Stimulated activated CD4-positive, alpha-beta T cell treated with anti-CD3 and anti-CD28 coated beads, Interleukin-1b, Interleukin-23, amount 100 ng/mL, for 48 hours (primary cell): ENCODE measurements at places on chromosomes 3 and 15.

- no peak for DNase-seq
Measured at GRCh38 chr15:99744142-99744541, 10.9 kb upstream of the LYSMD4 start.

- DNase-seq, result no peak
Measured at GRCh38 chr3:111069974-111070771, 1.4 kb upstream of the NECTIN3 start.

GRCh38 chr3:38583688-38584087, 65.8 kb downstream of the SCN5A start:
- no peak for DNase-seq

- no peak for DNase-seq
Measured at GRCh38 chr15:25678500-25678855, 184.6 kb downstream of the ATP10A start.

- no peak for DNase-seq
Measured at GRCh38 chr3:41698898-41699297, 263.0 kb downstream of the ULK4 start.

DNA sequence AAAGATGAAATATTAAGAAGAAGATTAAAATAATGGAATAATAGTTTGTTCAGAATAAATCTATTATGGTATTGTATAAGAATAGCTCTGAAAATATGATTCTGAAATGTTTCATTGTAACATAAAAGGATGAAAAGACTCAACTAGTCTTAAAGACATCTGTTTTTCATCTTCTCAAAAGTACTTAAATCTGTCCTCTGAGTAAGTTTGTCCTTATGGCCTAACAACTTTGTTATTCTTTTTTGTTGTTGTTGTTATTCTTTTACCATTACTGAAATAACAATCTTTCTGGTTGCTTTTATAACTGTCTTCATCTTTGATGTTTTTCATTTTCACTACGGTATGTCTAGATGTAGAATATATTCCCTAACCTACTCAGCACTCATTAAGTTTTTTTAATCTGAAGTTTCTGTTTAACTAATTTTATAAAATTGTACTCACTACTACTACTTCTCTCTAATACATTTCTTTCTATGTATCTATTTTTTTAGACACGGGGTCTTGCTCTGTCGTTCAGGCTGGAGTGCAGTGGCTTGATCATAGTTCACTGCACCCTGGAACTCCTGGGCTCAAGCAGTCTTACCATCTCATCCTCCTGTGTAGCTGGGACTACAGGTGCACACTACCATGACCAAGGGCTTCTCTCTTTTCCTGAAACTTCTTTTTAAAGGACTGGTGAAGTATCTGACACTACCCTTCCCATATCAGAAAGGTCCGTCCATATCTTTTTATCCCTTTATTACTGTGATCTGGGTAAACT, 240.7 kb downstream of the PCCB start:
- no peak for DNase-seq

DNA sequence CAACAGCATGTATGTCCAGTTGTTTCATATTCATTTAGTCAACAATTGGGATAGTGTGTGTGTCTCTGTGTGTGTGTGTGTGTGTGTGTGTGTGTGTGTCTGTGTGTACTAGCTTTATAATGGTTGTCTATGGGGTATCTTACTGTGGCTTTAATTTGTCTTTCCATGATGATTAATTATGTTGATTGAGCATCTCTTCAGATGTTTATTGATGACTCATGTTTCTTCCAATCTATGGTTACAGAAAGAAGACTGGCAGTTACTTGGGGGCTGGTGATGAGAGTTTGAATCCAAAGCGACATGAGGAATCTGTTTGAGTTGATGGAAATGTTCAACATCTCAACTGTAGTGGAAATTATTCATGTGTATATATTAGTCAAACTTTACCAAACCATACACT, 440.1 kb downstream of the ZNF385D start:
- no peak for DNase-seq

- no peak for DNase-seq
Measured at GRCh38 chr15:75599401-75599800, 20.3 kb upstream of the PTPN9 start.

DNA sequence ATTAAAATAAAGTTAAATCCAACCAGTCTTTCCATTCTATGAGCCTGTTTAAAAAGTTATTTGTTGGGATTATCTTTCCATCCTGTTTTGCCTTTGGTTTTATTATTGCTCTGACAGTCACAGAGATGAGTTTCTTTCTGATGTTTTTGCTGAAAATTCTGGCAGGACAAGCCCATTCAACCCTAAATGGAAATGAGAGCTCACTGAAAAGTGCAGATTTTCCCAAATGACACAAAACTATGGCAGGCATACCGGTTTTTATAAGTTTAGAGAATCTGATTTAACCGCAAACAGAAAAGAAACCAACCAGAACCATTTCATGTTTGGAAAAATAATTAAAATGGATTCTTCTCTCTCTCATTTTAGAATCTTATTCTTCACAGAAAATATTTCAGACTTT, 238.1 kb upstream of the SGO1 start:
- DNase-seq, result no peak

DNA sequence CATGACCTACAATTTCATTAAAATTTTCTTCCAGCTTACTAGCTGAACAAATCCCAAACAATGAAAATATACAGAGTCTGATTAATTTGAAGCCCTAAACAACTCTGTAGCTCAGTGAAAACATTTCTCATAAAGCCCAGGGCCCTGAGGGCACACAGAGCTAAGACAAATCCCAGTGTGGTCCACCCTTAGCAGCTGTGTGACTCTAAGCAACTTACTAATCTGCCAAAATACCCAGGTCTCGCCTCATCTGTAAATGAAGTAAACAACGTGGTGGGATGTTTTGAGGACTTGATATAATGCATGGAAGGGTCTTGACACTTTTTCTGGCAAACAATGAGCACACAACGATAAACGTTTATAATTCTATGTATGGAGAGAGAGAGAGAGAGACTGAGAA, 158.4 kb downstream of the FHIT start:
- no peak for DNase-seq

- no peak for DNase-seq
Measured at GRCh38 chr15:96346409-96346970, 16.0 kb downstream of the NR2F2 start.

DNA sequence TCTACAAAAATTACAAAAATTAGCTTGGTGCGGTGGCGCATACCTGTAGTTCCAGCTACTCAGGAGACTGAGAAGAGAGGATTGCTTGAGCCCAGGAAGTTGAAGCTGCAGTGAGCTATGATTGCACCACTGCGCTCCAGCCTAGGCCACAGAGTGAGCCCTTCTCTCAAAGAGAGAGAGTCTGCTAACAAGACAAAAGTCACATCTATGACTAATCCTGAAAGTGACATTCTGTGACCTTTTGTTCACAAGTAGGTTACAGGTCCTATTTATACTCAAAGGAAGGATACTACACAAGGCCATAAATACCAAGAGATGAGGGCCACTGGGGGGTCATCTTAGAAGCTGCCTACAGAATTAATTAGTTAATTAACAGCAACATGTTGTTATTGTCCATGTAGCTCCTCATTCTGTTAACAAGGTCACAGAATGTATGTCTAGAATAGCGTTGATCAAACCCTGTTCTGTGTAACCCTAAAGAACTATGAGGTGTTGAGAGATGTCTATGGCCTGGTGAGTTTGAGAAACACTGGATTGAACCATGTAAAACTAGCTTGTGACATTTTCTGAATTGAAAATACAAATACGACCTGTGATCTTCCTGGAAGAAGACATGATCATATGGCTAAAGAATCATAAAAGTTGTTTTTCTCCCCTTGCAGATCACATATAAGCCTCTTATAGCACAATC, 97.0 kb downstream of the SAMMSON start:
- DNase-seq, result peak; percentile 6

DNA sequence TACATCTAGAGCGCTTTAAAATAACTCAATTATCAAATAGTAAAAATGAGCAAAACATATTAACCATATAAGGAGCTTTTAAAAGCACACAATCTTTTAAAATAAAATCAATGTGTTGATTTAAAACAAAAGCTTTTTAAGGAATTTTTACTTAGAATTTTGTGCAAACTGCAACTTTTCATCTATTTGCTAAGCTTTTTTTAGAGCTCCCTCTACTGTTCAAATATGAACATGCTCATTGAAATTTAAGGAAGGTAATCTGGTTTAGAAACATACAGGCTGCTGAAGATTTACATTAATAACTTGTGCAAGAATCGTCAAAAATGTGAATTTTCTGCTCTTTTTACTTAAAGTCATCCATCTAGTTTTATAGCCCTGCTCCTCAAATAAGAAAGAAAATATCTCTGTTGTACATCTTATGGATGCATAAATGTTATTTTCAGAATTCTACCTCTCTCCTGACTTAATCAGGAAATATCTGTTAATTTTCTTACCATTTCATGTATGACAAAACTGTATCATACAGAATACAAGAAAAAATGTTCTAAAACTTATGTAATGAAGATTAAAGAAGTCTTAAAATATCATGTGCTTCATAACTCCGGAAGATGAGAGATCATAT, 469.4 kb upstream of the ROBO2 start:
- DNase-seq, result no peak

- no peak for DNase-seq
Measured at GRCh38 chr3:114393367-114394072, 99.7 kb downstream of the TIGIT start.

GRCh38 chr3:146086211-146086610, 74.8 kb downstream of the PLOD2 start:
- no peak for DNase-seq

DNA sequence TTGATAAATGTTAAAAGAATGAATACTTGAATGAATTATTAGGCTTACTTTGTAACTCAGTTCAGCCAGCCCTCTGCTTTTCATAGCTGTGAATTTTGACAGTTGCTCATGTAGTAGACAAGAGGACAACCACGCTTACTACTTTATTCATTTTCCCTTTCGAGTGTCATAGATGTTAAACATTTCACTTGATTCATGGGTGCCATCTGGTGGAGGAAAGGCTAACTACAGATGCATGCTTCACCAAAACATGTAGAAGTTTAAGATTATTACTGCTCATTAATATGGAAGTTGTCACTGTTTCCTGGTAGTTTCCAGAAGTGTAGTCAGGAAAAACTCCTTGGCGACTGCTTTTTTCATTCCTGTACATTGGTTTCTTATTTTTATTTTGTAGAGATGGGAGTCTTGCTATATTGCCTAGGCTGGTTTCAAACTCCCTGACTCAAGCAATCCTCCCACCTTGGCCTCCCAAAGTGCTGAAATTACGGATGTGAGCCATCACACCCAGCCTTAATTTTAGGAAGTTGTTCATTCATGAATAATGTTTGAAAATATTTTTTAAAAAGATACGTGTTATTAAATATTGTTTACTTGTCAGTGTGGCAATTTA, 163.2 kb downstream of the B3GALNT1 start:
- DNase-seq, result peak; percentile 52

- DNase-seq, result no peak
Measured at GRCh38 chr3:79018671-79019136, 749.1 kb downstream of the ROBO1 start.

DNA sequence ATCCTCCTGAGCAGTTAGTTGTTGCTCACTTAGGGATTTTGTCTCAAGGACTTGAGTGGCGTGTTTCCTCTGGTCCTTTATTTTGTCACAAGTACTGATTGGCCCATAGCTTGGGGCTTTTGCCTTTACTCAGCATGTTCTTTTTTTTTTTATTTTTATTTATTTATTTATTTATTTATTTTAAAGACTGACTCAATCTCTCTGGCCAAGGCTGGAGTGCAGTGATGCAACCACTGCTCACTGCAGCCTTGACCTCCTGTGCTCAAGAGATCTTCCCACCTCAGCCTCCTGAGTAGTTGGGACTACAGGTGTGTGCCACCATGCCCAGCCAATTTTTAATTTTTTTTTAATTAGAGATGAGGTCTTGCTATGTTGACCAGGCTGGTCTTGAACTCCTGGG, 223.9 kb upstream of the TPM1 start:
- no peak for DNase-seq

- no peak for DNase-seq
Measured at GRCh38 chr3:166663194-166663593, 716.9 kb downstream of the ZBBX start.

DNA sequence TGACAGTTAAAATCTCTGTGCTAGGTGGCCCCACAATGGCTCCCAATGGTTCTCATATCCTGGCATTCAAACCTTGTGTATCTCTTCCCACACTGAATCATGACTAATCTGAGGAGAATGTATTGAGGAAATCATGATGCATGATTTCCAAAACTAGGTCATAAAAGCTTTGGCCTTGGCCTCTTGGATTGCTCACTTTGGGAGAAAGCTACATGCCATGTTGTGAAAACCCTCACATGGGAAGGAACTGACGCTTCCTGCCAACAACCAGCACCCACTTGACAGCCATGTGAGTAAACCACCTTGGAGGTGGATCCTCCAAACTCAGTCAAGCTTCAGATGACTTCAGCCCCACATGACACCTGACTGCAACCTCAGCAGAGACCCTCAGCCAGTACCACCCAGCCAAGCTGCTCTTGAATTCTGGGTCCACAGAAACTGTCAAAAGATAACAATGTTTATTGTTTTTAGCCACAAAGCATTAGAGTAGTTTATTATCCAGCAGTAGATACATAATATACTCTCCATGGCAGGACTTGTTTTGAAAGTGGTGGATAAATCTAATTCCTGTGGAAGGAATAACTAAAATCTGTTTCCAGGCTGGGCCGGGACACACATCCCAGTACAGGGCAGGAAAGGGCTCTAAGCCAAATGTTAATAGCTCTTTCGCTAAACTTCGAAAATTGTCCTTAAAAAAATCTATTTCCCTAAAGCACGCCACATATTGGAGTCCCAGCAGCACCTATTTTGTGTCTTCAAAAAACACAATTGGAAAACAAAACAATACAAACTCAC, 1.0 kb upstream of the ZNF620 start:
- DNase-seq, result peak; percentile 13

DNA sequence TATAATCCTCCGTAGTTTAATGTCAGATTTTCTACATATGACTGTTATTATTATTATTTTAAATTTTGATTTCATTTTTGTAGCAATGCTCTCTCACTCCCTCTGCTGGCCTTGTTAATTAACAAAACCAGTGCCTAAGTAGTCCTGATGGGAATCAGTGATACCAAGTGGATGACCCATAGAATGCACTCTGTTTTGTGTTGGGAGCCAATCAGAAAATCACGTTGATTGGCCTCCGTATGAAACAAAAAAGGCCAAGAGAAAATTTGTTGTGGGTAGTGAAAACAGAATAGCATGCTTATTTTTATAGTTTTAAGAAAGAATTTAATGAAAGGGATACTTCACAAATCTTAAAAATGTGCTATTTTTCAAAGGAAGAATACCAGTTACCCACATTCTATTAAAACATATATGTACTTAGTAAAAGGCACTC, 34.4 kb upstream of the MEIS2 start:
- DNase-seq, result no peak

GRCh38 chr3:132966374-132966773, 71.8 kb upstream of the TMEM108 start:
- no peak for DNase-seq

GRCh38 chr3:134798681-134799311, 3.7 kb downstream of the EPHB1 start:
- no peak for DNase-seq

- DNase-seq, result no peak
Measured at GRCh38 chr15:73455876-73456275, 12.9 kb downstream of the REC114 start.

GRCh38 chr15:41655716-41656115, 4.5 kb upstream of the MGA start:
- no peak for DNase-seq

- no peak for DNase-seq
Measured at GRCh38 chr3:48478626-48479555, 25.1 kb downstream of the SHISA5 start.

- DNase-seq, result no peak
Measured at GRCh38 chr3:53665608-53666425, 171.4 kb downstream of the CACNA1D start.

GRCh38 chr15:73637527-73637926, 4.3 kb upstream of the NPTN start:
- DNase-seq, result no peak

GRCh38 chr3:187763850-187764648, 18.8 kb upstream of the BCL6 start:
- no peak for DNase-seq
